Urothelium cell line (cell line): ENCODE measurements at places on chromosomes 2 and 18.

DNA sequence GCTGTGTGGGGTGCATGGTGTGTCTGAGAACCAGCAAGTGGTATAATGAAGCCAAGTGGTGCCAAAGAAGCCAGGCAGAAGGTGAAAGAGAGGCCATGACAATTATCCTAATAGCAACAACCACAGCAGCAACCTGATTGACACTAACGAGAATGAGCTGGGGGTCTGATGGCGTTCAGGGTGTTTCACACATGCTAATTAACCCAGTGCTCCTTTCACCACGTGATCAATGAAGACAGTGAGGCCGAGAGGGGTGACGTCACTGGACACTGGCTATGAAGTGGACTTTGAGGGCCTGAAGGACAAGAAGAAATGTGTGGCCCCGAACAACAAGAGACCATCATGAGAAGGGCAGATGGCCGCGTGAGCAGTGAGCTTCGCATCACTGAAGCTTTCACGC lies 364.4 kb upstream of the ID2 start:
- no peak for DNase-seq

GRCh38 chr18:7336623-7337022 lies 105.7 kb downstream of the LRRC30 start:
- no peak for DNase-seq

- no peak for DNase-seq
Measured at GRCh38 chr2:43222475-43223309, 3.7 kb downstream of the ZFP36L2 start.

DNA sequence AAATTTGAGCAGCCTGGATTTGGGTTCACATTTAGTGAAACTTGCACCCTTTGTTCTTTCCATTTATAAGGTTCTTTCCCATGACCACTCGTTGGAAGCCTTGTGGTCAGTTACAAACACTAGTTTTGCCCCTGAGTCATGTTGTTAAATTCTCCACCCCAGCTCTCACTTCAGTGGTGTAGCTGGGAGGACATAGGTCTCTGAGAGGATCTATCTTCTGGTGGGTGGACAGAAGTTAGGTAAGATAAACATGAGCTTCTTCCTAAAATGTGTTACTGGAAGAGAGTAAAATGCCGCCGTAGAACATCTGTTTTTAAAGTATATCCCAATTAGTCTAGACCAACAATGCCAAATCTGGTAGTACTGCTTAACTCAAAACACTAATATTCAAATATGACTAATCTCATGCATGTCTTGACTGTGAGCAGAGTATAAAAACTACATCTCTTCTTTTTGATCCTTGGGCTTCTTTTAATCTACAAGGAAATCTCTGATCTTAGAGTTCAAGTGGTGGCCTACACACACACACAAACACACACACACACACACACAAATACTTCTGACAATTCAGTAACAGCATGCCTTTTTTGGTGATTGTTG lies 162.6 kb upstream of the FN1 start:
- no peak for DNase-seq

- no peak for DNase-seq
Measured at GRCh38 chr2:139175510-139175909, 395.3 kb upstream of the NXPH2 start.

DNA sequence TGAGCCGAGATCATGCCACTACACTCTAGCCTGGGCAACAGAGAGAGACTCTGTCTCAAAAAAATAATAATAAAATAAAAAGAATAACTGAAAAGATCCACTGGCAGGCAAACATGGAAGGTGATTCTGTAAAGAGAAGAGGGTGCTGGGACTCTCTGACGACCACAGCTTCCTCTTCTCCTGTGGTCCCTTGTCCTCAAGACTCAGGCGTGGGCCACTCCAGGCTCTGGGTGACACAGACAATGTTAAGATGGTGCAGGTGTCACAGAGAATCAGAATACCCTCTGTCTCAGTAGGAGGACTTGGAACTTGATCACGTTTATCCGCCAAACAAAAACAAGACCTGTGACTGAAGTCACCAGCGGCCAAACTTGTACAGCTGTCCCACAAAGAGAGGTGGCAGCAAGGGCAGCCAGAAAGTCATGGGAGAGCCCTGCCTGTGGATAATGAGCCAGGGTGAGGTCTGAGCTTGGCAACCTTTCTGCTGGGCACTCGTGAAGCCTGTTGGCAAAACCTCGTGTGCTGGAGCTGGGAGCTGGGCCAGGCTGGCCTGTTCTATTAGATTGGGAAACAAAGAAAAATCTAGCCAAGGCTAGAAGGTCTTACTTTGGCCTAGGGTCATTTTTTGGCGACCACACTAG lies 76.4 kb upstream of the ITGA6 start:
- no peak for DNase-seq

DNA sequence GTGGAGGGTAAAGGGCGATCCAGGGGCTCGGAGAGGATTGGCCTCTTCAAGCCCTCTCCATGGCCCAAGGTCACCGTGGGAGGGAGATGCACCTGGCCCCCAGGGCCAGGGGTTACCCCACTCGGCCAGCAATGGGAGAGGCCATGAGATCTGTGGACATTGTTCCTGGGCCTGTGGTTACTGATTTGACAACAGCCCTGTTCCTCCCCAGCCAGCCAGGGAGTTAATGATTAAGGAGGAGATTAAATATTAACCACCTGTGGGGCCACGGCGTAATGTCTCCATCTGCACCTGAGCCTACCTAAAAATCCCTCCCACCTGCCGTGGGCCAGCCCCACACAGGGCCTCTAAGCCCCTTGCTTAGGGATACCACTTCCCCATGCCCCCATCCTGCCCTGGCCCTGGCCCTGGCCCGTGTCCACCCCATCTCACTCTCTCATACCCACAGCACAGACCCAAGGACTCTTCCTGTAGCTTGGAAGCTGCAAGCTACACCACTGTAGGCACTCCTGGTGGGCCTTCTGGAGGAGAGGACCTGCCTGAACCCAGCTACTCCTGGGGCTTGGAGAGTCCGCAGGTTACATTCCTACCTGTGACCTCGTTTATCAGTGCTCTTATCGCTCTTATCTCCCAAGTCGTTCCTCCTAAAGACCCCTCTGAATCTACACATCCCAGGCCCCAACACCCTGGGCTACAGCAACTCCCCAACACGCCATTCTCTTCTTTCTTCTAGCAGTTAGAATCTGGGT lies 32.1 kb downstream of the ZFP36L2 start:
- no peak for DNase-seq

DNA sequence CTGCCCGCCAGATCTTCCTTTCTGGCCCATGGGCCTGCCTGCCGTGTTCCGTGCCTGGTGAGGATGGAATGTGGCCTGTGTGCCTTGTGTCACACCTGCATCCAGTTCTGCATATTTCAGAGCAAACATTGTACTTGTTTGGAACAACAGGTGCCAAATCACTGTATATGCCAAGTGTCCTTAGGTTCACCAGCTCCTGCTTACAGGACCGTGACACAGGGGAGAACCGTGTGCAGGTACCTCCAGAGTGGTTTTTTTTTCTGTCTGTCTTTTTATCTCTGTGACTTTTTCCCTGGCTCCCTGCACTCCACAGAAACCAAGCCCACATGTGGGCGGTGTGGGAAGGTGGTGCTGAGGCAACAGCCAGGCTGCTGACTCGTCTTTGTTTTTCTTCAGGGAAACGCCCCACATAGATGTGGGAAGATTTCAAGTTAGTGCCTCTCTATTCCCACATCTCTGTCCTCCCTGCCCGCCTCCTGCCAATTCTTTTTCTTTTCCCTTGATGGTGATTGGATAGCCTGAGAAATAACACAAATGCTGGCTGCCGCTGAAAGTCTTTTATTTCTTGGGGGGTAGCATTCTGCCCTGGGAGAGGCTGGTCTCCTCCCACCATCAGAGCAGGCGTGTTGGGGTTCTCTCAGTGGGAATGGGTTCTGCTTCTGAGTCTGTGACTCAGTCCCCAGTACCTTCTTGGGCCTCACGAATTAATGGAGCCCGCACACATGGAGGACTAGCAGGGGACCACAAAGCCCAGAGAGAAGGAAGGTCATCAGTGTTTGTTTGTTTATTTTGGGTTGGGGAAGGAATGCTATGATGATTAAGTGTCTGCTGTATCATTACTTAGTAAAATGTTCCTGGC lies 21.4 kb downstream of the GRHL1 start:
- DNase-seq: no peak

GRCh38 chr2:26582890-26583289 lies 58.3 kb downstream of the CIB4 start:
- DNase-seq: no peak
